ENCODE measurements at places on chromosomes 1 and 21.
A peak's percentile ranks its signal among the peaks of the same experiment; 100 is the strongest.

GRCh38 chr1:246459221-246459620 is 47.9 kb downstream of the SMYD3 start:
- no peak for DNase-seq

- DNase-seq: no peak
Observed at GRCh38 chr1:231216498-231216897, 24.5 kb upstream of the GNPAT start.

DNA sequence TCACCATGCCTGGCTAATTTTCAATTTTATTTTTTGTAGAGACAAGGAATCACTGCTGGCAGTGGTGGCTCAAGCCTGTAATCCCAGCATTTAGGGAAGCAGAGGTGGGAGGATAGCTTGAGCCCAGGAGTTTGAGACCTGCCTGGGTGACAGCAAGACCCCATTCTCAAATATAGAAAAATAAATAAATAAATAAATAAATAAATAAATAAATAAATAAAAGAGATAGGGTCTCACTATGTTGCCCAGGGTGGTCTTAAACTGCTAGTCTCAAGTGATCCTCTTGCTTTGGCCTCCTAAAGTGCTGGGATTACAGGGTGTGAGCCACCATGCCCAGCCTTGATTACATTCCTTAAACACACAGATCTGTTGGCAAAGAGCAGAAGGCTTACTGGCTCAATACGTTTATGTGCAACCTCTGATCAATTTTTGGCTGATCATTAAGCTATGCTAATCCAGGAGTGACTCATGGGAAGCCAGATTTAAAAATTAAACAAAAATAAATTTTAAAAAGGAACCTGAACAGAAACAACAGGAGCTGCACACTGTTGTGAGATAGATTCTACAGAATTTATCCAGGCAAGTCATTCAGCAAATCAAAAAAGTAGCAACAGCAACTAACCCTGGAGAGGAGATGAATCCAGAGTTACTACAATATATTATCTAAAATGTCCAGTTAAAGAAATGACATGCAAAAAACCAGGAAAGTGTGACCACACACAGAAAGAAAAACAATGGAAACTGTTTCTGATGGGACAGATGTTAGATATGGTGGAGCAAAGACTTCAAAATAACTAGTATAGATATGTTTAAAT is 79.4 kb downstream of the RPE65 start:
- DNase-seq: no peak

DNA sequence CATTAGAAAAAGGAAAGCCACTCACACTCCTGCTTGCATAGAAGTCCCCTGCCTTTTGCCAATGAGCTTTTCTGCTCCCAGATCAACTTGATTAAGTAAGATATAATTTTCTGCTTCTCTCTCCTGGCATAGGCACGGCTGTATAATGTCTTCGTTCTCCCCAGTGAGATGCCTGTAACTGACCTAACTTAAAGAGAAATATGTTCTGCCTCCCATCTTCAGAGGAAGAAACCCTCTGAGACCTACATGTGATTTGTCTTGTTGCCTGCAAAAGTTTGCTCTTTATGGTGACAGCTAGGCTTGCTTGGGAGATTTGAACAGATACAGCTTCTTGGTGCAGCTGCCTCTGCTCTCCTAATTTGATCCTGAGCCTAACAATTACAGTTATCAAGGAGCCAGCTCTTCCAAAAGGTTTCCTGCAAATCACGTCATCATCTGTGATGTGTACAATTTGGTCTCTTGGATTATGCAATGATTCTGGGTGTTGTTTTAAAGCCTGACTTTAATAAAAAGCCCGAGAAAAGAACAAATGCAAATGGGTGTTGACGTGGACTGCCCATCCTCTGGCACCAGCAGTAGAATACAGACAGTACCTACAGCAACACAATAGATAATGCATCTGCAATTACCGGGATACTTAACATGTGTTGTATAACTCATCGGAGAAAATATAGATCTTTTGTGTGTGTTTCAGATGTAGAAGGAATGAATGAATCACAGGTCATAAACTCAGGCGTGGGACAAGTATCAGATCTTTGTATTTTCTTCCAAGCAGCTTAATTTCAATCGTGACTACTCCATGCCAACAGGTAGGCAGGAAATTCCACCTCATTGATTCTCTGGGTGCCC is 76.2 kb upstream of the KAZN start:
- DNase-seq: no peak

GRCh38 chr1:240193679-240194078 is 102.0 kb downstream of the FMN2 start:
- no peak for DNase-seq

- DNase-seq: no peak
Observed at GRCh38 chr1:4796161-4797015, 142.0 kb downstream of the AJAP1 start.

DNA sequence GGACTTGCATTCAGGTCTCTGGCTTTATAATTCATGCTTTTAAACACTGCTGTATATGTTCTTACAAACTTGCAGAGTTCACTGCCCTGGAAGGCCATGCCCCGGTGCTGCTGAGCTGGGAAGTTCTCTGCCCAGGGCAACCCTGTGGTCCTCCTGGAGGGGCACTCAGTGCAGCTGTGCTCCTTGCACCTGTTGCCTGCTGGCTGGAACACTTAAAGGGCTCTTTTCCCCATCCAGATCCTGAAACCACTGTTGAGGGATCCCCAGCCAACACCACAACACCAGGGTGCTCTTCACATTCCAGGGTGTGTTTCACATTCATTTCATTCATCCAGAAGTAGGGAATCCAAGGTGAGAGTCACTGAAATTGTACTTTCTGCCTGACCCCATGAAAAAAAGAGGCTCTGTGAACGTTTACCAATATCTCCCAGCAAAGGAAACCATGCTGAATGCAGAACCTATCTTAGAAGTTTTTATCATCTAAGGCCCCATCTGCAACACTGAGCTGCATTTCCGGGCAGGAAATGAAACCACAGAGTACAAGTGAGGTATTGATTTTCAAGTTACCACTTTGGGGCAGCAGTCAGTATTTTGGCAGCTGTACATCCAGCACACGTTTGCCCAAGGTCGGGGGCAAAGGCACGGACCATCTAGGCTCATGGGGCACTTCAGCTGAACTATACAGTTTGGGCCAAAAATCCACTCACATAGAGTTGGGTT is 16.4 kb upstream of the KIAA0040 start:
- DNase-seq: no peak

GRCh38 chr1:160284220-160284781 is 632 bp downstream of the PEX19 start:
- DNase-seq: no peak

DNA sequence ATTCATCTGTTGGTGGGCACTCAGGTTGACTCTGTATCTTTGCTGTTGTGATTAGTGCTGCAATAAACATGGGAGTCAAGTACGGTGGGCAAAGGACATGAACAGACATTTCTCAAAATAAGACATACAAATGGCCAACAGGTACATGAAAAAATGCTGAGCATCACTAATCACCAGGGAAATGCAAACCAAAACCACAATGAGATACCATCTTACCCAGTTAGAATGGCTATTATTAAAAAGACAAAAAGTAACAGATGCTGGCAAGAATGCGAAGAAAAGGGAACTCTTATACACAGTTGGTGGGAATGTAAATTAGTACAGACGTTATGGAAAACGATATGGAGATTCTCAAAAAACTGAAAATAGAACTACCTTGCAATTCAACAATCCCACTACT is 98.9 kb downstream of the TMEM53 start:
- DNase-seq: no peak

DNA sequence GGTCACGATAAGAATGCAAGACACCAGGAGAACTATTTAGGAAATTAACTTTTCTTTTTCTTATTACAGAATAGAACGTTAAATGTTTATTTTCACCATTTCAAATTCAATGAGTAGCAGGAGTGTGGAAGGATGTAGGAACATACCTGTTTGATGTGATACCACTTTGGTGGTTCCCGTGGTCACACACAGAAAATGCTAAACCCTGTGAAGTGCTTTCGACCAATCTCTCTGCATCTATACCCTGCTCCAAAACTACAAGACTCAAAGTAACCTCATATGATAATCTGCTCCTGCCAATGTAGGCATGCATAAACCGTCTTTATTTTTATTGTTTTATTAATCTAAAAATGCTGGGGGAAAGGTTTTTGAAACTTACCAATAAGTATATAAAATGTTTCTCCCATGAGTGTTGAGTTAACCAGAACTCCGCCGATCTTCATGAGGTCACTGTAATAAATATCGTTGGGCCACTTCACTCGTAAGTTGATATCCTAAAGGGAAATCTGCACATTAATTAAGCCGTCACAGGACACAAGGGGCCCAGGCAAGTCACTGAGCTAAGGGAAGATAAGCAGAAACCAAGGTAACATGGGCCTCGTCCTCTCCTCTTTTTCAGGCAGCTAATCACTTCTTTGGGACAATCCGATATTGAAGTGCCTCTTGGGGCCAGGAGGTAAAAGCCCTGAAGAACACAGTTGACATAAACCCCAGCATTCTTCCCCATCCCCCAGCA is 60.6 kb downstream of the SIM2 start:
- no peak for DNase-seq

DNA sequence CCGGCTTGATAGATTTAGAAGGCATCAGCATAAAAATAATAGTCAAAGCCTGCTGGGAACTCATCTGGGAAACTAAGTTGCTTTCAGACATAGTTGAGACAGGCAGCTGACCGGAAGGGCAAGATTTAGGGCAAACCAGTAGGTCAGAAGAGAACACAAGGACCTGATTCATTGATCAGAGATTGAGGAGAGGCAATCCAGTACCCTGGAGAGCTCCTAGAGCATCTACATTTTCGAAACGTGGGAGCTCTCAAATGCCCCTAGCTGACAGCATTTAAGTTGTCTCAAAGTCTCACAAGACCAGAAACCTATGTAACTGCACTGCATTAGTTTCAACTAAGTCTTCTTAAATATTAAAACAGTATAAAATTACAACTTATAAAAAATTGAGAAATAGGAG is 22.9 kb upstream of the MTF2 start:
- DNase-seq: no peak

DNA sequence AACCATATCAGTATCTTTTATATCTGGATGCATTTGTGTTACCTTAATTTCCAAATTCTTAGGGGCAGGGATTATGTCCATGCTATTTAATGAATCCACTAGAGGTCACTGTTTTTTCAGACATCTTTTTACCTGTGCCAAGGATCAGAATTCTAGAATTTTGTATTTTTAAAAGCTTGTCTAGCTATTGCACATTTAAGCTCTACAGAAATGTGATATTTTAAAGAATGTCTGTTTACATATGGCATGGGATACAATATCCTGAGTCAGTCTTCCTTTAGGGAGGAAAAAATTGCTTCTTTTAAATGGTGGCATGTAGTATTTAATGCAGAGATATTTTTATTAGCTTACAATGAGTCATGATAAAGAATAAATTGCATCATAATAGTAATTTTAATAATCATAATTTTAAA is 11.3 kb downstream of the RPAP2 start:
- no peak for DNase-seq

DNA sequence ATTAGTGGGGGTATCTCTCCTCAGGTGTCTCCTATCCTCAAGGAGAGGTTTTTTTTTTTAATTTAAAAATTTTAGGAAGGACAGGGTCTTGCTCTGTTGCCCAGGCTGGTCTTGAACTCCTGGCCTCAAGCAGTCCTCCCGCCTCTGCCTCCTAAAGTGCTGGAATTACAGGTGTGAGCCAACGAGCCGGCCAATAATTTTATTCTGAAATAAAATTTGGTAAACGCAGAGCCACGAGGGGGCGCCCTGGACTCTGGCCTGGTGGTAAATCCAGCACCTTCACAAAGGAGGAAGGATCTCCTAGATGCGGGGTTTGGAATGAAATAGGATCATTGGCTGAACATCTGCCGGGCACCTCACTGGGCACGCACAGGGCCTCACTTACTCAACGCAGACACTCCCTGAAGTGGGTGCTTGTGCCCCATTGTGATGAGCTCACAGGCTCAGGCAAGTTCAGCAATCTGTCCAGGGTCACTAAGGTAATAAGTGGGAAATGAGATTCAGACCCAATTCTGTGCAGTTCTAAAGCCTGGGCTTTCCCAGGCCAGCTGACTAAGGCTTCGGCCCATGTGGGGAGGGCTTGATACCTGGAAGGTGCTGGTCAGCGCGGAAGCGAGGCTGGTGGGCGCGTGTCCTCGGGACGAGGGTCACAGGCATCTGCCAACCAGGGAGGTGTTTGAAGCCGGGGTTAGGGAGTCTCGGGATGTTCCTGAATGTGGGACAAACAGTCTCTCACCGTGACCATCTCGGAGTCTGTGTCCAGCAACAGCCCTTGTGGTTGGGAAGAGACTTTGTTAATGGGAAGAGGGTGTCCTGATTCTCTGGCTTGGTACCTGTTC is 32.7 kb upstream of the ETV3 start:
- no peak for DNase-seq

DNA sequence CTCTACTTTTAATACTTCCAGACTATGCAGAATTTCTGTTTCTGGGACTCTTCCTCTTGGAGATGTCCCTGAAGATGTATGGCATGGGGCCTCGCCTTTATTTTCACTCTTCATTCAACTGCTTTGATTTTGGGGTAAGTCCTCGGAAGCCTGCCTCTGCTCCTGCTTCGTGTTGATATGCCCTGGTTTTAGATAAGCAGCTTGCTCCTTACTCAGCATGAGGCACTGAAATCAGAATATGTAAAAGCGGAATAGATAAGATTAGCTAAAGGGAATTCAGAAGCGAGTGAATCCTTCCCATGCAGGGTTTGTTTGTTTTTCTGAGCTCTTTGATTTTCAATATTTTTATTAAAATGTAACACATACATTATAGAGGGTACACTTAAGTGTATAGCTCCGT is 234.7 kb downstream of the CACNA1E start:
- DNase-seq: no peak

GRCh38 chr21:18759267-18759666 is 355.7 kb upstream of the TMPRSS15 start:
- no peak for DNase-seq

GRCh38 chr1:195328102-195328501 is 1280.1 kb downstream of the KCNT2 start:
- DNase-seq: no peak

DNA sequence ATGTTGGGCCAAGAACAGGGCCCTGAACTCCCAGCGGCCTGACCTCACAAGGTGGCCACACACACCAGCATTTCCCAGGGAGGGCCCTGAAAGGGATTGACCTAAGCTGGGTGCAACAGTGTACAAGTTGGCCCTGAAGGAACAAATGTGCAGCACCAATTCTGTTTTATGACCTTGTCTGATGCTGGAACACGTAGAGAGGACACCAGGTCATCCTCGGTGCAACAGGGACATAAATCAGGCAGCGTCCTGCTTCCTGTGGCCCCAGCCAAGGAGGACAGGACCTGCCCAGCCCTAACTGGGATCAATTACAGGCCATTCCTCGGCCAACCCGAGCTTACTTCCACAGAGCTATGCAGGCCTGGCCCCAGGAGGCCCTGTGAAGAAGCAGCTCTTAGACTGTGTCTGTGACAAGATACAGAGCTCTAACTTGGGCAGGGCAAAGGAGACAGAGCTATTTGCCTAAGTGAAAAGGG is 12.8 kb upstream of the PHC2 start:
- no peak for DNase-seq

- peak; percentile 90 for DNase-seq
Observed at GRCh38 chr1:941588-942383, 17.3 kb downstream of the NOC2L start.

- DNase-seq: no peak
Observed at GRCh38 chr1:2991753-2992495, 29.3 kb upstream of the ACTRT2 start.
